Left renal cortex interstitium (tissue), 4 donors: ENCODE measurements at places on chromosomes 12 and 14.
A peak's percentile ranks its signal among the peaks of the same experiment; 100 is the strongest.

- DNase-seq: no peak
Measured at GRCh38 chr12:16608946-16609539, 3.1 kb upstream of the LMO3 start.

DNA sequence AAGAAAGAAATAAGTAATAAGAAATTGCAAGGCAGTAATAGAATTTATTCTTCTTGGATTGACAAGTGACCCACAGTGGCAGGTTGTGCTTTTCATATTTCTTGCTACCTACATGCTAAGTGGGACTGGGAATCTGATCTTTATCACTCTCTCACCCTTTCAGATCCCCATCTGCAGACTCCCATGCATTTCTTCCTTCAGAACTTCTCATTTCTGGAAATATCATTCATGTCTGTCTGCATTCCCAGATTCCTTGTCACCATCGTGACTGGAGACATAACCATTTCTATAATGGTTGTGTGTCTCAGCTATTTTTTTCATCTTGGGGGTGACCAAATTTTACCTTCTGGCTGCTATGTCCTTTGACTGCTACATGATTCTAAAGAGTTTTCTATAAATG, 4.0 kb upstream of the OR6C65 start:
- DNase-seq: no peak

- no peak for DNase-seq
Measured at GRCh38 chr12:4213471-4213870, 60.1 kb upstream of the CCND2 start.

DNA sequence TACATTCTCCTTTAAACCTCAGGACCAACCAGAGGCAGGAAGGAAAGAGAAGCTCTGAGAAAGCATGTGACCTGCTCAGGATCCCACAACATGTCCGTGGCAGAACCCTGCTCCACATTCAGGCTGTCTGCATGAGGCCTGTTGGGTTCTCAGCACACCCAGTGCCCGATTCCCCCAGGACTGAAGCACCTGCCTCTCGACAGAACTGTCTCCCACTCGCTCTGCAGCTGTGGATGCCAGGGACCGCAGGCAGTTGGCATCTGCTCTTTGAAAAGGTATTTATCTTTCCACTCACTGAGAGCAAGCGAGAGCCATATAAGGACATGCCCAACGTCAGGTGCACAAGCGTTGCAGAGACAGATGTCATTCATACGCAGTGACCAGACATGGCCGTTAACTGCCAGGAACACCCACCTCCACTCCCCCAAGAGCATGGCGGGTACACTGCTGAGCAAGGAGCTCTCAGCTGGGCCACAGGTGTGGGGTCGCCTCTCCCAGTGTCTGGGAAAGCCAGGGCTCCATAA, 18.9 kb downstream of the PITPNM2 start:
- DNase-seq: no peak

GRCh38 chr12:2300886-2301285, 248.1 kb downstream of the CACNA1C start:
- DNase-seq: no peak

DNA sequence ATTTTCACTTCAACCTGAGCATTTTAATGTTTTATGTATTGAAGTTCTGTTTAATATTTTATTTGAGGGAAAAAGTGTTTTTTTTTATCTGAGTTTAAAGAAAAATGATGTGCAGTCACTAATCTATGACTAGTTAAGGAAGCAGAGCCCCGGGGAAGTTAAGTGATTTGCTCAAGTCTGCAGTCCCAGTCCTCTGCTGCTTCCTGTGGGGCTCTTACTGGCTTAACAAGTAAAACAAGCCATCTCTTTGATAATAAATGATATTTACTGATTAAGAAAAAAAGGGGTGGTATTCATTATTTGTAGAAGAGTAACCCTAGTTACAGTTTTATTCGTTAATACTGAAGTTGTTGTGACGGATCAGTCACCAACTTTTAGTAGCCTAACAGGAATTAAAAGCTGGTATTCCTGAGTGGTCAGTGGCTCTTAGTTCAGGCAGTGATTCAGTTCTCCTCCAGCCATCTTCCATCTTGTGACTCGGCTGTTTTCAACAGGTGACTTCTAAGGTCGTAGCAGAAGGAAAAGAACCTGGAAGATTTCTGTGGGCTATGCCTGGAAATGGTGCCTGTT, 21.7 kb downstream of the BICDL1 start:
- DNase-seq: no peak

DNA sequence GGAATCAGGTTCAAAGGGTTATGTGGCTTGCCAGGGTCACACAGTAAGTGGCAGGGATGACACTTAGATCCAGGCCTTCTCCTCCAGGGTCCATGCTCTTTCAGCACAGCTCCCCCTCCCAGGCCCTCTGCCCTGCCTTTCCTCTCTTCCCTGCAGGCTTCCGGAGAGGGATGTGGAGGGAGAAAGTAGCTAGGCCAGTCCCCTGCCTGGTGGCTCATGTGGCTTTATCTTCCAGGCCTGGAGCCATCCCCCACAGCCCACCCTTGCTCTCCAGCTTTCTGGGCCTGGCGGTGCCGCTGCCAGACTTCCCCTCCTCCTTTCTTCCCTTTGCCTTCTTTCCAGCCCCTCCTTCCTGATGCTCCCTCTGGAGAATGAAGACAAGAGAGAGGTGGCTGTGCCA, 1.7 kb downstream of the PSMB11 start:
- no peak for DNase-seq

GRCh38 chr12:29208936-29209701, 60.0 kb downstream of the FAR2 start:
- no peak for DNase-seq

GRCh38 chr14:71885301-71885700, 46.9 kb upstream of the RGS6 start:
- no peak for DNase-seq

GRCh38 chr12:90299121-90299520, 590.5 kb upstream of the ATP2B1 start:
- no peak for DNase-seq

DNA sequence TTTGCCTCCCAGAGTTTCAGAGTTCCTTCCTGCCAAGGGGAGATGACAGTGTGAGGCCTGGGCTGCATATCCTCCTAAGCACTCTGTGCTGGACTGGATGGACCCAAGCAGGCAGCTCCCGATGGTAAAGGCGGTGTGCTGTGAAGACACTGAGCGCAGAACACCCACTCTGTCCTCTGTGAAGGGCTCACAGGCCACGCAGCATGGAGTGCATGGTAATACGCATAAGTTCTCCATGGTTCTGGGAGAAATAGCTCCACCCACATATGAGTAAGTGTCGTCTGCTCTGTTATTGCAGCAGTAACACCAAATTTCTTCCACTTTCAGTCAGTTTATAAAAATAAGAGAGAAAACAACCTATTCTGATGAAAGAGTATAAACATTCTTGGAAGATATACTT, 55.8 kb downstream of the TMEM30B start:
- DNase-seq: no peak

- peak; percentile 0 for DNase-seq
Measured at GRCh38 chr12:45658020-45658419, 71.5 kb upstream of the ARID2 start.

GRCh38 chr14:69818758-69819191, 21.7 kb upstream of the SLC10A1 start:
- no peak for DNase-seq

GRCh38 chr12:91591639-91591987, 409.0 kb upstream of the DCN start:
- DNase-seq: no peak

DNA sequence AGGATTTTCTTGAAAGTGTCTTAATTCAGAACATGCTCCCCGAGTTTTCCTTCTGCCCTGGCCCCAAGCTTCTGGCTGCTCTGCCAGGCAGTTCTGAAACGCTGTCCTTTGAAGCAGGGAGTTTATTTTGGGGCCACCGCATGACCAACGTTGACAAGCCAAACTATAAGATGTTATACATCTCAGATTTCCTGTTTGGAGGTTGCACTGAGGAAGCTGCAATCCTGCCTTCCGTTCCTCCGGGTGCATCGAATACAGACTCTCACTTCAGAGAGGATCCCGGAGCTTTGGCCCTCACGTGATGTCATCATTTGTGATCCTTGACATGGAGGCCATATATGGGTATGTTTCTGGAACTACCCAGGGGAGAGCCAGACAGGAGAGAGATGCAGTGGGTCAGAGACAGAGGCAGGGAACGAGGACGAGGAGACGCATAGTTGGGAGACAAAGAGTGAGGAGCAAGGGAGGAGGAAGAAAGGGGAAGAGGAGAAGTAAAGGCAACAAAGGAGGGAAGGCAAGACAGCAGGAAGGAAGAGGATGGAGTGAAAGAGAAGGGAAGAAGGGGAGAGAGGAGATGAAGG, at the start of gene ASB2:
ASB2 (minus strand) TSS at position 94 of the 581 bp plus-strand sequence. CDS start 12,031 bp downstream, outside the sequence.
- DNase-seq: no peak

DNA sequence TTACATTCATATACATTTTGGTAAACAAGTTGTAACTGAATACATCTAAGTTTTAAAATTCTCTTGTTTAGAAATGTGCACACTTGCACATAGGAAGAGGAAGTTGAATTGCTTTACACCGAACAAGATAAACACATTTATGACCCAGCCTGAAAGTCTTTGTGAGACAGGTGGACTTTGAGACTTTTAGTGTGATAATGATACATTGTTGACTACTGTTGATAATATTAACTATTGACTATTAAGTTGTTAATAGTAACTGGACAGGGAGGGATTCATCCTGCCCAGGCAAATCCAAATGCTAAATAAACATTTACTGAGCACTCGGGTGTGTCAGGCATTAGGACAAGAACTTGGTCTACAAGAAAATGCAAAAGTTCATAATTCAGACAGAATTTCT, 68.0 kb downstream of the AVPR1A start:
- DNase-seq: no peak

DNA sequence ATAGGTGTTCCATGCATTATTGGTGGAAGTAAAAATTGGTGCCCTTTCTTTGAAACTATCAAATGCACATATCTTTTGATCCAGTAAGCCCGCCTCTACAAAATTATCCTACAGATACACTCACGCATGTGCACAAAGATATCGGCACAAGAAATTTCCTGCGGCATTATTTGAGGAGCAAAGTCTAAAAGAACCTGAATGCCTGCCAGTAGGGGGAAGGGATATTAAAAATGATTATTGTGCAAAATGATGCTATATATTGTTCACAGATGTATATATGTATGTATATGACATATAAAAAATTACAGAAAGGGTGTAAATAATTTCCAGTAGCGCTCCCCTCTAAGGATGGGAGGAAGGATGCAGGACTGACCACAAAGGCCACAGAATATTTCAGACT, 24.7 kb upstream of the ADIPOR2 start:
- DNase-seq: no peak

DNA sequence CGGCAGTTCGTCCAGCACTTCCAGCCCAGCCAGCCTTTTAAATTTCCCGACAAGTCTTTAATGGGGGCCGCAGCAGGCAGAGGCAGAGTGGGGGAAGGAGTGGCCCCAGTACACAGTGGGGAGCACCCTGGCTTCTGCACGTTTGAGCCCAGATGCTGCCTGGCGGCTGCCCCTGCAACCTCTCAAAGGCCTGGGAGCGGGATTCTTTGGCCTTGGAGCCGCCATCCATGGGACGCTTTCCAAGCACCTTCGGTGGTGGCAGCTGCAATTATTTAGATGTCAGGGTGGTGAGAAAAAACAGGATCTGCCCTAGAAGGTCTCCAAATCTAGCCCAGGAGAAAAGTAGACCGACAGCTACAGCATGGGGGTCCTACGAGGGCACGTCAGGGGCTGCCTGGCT, 46.0 kb downstream of the FAM222A start:
- no peak for DNase-seq

- DNase-seq: no peak
Measured at GRCh38 chr12:4787965-4788364, 67.8 kb downstream of the GALNT8 start.
